ENCODE measurements at places on chromosomes 3 and 15.

DNA sequence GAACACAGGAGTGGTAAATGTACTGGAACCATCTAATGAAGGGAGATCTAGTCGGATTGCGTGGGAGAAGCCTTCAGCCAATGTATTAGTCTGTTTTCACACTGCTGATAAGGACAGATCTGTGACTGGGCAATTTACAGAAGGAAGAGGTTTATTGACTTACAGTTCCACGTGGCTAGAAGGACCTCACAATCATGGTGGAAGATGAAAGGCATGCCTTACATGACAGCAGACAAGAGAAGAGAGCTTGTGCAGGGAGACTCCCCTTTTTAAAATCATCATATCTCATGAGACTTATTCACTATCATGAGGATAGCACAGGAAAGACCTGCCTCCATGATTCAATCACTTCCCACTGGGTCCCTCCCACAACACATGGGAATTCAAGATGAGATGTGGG, 17.0 kb downstream of the HRG start:
- no peak for DNase-seq

DNA sequence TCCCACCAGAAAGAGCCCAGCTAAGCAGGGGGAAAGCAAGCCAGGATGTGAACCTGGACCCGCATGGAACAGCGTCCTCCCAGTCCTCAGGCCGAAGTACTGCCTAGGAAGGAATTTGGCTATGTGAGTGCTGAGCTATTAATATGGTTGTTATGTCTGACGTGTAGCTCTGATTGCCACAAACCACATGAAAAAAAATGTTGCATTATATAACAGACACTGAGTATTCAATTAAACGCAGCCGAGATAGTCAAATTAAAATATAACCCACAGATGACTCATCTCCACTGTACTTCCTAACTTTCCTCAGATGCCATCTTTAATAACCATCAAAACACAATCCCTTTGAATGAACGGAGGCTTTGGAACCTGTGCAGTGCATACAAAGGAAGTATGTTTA, 111.1 kb downstream of the GABRB3 start:
- no peak for DNase-seq

DNA sequence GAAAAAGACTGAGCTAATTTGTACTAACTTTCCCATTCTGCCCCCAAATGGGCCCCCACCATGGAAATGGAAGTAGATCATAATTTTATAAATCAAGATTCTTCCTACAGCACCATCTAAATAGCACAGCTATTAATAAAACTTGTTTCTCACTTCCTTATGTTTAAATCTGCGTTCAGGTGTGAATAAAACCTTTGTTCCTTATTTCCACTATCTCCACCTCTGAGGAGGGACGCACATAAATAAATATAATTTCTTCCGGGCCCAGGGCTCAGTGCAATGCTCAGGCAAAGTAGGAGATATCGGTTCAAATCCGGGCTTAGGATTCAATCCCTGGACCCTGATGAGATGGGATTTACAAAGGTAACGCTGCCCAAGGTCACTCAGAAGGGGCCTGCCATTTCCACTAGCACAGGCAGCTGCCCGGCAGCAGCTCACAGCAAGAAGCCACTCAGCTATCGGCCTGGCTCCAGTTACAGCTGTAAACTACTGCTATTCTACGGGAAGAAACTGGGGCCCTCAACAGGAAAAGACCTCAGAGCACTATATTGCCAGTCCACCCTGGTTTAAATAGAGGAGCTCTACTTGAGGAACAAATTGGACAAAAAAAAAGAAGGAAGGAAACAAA, 52.5 kb downstream of the FOXP1 start:
- DNase-seq = peak; percentile 44

- DNase-seq = peak; percentile 46
These were observed 140.6 kb downstream of the RBPMS2 start for GRCh38 chr15:64634576-64635498.

GRCh38 chr15:70722266-70723121, 40.9 kb downstream of the UACA start:
- peak; percentile 41 for DNase-seq

DNA sequence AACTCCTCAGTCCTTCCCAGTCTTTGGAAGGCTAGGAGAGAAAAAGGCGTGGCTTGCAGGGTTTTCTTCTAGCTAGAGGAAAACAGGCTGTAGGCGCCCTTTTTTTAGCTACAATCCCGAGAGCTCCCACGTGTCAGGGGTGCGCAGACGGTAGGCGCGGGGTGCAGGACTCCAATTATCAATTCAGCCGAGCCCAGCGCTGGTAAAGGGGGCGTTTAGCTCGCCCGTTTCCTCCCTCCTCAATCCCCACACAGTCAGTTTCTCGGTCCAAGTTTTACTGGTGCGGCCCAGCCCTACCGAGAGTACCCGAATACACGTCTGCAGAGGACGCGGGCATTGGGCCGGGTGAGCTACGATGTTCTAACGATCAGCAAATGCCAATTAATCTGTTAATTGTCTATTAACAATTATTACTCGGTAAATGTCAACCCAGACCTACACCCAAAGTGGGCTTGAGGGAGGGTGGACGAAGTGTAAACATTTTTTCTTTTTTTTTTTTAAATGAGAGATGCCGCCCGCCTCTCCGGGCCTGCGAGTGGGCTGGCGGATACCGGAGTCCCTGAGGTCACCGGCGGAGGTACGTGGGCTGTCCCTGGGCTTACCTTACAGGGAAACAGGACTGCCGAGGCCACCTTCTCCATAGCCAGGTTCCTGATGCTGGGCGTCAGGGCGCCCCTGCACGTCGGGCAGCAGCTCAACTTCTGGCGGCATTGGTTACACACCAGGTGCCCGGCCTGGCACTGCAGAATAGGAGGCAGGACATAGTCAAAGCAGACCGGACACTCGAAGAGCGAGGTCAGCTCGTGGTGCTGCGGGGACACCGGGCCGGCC, 923 bp downstream of the SIAH2 start:
- peak; percentile 62 for DNase-seq

DNA sequence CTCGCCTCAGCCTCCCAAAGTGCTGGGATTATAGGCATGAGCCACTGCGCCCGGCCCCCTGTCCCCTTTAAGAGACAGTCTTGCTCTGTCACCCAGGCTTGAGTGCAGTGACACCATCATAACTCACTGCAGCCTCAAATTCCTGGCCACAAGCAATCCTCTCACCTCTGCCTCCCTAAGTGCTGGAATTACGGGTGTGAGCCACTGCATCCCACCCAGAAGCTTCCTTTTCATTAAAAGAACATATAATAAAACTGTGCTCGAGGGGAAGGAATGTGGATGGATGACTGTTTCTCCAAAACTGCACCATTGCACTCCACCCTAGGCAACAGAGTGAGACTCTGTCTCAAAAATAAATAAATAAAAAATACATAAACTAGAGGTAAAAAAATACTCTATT, 70.1 kb downstream of the NCEH1 start:
- no peak for DNase-seq

DNA sequence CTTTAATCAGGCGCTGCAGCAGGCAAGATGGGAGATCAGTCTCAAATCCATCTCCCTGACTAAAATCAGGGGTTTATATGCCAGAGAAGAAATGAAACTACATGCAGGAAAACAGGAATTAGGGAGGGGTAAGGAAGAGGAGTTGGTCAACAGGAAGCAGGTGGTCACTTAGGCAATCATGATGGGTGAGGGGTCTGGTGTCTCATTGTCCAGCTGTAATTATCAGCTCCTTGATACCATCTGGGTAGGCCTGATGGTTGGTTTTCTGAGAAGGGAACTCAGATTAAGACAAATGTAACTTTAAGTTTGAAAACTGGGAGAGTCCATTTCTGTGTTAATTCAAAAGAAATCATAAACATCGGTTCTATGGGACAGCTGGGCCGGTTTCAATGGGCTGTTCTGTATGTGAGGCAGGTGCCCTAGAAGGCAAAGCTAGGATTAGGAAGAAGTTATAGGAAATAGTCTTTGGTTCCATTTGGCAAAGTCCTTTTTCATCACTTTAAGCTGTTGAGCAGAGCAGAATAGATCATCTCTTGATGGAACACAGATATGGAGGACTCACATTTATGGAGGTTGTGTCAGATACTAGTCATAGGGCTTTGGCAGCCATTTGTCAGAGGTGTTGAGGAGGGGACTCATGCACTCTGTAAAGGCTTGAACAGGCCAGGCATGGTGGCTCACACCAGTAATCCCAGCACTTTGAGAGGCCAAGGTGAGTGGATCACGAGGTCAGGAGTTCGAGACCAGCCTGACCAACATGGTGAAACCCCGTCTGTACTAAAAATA, 149.4 kb downstream of the VGLL4 start:
- DNase-seq = no peak

DNA sequence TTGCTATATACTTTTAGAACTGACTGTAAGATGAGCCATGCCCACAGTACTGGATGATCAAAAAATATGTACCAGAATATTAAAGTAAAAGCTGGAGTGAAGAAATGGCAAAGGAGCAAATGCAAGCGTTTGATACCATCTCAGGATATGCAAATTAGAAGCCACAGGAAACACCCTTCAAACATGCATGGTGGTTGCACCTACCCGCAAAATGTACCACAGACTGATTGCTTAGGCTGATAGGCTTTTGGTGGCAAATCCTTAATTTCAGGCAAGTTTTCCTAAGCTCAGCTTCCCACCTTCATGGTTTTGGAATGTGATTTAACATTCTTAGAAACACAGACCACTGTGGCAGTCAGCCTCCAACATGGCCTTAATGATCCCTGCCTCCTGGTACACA, 149.0 kb downstream of the PDZRN3 start:
- DNase-seq = no peak

- no peak for DNase-seq
These were observed 216.0 kb downstream of the DIPK2A start for GRCh38 chr3:144187531-144188210.
